ENCODE measurements at places on chromosomes 5 and 9.

GRCh38 chr5:135834639-135835529 is at the start of gene SLC25A48:
TSS of gene SLC25A48 (plus strand) at chr5:135834663. CDS start at chr5:135834848, 185 bp downstream.
- no peak for DNase-seq

DNA sequence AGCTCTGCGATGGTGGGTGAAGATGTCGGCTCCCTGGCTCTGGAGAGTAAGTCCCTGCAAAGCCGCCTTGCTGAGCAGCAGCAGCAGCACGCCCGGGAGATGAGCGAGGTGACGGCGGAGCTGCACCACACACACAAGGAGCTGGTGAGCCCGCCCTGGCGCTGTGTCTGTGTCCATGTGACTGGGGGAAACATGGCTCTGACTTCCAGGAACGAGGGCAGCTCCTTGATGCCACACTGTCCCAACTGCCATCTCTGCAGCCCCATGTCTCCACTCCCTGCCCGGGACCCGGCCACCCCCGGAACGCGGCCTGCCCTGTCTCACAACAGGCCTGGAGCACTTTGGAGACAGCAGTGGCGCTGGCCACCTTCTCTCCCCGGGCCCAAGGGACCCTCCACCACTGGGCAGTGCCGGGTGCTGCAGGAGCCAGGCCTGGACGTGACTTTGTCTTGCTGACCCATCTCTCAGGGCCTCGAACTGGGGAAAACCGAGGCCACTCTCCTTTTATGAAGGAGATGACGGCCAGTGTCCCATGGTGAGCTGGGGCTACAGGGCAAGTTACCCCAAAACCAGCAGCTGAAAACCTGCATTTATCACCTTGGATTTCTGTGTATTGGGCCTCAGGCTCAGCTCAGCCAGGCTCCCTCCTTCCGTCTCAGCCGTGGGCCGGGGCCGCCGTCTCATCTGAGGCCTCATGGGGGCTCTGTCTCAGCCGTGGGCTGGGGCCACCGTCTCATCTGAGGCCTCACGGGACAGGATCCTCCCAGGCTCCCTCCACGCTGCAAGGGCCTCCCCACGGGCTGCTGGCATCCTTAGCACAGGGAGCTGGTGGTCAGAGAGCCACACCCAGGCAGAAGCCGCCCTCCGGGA is 28.6 kb downstream of the CEP72 start:
- DNase-seq: no peak

GRCh38 chr5:40389591-40389990 is 290.1 kb upstream of the PTGER4 start:
- no peak for DNase-seq

DNA sequence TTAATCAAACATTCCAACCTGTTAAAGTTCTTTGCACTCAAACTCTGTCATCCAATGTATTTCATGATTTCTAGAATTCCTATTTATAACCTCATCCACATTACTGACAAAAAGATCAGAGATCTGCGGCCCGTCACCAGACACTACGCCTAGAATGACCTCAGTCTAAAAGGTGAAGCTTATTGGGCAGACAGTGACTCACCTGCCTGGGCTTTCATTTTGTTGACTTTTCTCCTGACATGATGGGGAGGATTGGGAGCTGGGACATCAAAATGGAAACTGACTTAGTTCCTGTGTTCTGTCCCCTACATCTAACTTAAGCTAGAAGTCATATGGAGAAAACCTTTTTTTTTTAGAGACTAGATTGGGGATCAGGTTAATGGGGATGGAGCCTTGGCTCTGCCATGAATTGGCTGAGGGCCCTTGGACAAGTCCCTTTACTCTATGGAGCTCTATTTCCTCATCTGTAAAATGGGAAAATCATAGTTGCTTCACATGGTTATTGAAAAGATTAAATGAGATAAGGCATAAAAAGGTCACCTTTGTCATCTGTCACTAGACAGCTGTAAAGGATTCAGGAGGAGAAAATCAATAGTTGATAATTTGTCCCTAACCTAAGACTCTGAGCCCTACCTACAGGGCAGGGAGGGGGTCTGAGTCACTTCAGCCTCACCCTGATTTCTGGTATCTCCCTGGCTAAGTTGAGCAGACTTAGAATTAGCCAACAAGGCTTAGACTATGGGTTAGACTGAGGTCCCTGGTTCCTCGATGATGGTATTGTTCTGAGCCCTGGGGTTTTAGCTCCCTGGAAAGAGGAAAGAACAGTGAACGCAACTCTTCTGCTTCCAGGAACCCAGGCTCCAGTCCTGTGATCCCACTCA is 224.8 kb upstream of the TBC1D2 start:
- DNase-seq: no peak

- DNase-seq: peak; percentile 44
Observed at GRCh38 chr9:114155263-114155994, at the start of gene COL27A1. TSS of gene COL27A1 (plus strand) at chr9:114155537. CDS start at chr9:114155951, 414 bp downstream.

- DNase-seq: no peak
Observed at GRCh38 chr5:56639476-56639875, 175.9 kb upstream of the MAP3K1 start.

GRCh38 chr5:128613128-128613527 is 75.1 kb upstream of the FBN2 start:
- no peak for DNase-seq

All from smooth muscle cell of the brain vasculature (primary cell).